ENCODE measurements at places on chromosomes 6 and 20.

DNA sequence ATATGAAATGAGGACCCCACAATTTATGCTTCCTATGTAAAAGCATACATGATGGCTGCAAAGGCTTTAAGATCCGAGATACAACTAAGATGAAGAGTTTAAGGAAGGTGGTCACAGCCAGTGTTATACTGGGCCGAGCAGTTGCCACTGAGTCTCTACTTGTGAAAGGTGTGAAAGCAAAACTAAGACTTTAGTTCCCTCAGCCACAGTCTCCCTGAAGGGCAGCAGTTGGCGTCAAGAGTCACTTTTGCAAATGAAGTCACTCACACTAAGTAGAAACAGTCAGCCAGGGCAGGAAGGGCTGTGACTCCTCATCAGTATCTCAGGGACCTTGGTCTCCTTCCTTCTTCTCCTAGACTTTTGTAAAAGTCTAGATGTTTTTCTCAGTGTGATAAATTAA is 191.6 kb upstream of the MCHR2 start:
- no peak for DNase-seq

DNA sequence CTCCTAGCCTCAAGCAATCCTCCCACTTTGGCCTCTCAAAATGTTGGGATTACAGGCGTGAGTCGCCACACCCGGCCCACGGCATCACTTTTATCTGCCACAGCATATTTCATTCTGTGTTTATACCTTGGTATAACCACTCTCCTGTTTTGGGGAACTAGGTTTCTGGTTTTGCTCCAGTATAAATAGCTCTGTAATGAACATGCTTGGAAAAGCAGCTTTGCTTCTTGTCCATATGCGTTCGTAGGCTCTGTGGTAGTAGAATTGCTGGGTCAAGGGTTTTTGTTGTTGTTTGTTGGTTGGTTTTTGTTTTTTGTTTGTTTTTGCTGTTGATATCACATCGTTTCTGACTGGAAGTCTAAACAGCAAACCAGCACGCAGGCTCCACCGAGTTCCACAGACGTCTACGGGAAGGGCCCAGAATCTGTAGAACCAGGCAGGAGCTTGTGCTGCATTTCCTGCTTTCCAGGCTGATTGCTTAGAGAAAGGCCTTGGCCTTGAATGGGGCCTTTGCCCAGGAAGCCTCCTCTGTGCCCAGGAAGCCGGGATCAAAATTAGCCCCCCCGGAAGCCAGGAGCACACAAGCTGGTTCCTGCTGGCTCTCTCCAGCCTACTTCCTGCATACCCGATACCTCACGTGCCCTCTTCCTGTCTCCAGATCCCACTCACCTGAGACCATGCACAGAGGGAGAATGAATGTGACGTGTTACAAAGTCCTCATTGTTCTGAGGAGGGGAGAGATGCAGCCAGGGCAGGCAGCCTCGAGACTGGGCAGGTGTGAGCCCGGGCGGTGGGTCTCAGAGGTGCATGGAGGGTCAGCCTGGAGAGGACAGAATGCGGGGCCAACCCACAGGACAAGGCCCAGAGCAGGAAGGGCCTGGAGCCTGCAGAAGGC is 34.7 kb downstream of the AAR2 start:
- no peak for DNase-seq

DNA sequence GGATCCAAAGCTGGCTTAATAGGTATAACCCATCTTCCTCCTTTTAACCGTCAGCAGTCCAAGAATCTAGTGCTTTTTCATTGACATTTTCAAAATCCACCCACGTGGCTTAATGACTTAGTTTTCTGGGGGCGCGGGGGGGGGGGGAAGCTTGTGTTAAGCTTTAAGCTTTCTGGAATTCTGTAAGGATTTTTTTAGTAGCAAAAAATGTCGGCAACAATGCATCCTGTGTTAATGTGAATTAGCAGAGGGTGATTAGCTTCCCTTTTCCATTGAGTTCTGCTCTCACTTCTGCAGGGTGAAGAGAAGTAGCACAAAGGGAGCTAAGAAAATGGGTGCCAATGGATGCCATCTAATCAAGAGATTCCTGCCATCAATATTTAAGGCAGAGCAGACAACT is 348.2 kb downstream of the SAMD5 start:
- DNase-seq = no peak

- no peak for DNase-seq
These were observed 148.5 kb upstream of the ATXN1 start for GRCh38 chr6:16909658-16910360.

DNA sequence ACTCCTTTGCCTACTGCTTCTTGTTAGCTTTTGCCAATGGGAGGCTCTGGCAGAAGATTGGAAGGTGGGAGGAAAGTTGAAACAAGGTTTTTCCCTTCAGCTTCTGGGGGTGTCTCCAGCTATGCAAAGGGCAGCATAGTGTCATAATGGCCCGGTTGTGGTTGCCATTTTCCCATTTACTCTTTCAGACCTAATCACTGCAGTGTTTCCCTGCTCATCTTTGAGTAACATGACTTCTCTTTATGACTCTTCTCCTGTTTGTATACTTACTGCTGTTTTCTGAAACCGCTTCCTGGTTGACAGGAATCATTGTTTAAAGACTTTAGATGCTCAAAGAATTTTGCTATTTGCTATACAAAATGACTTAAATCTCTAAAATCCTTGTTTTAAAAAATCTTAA is 19.9 kb downstream of the NRN1 start:
- DNase-seq = no peak

GRCh38 chr20:308427-309038 is 11.2 kb downstream of the ZCCHC3 start:
- no peak for DNase-seq

- DNase-seq = peak; percentile 33
These were observed 17.3 kb downstream of the GABRR2 start for GRCh38 chr6:89297695-89298351.

GRCh38 chr20:46523108-46523507 is 9.7 kb upstream of the ZNF334 start:
- no peak for DNase-seq

DNA sequence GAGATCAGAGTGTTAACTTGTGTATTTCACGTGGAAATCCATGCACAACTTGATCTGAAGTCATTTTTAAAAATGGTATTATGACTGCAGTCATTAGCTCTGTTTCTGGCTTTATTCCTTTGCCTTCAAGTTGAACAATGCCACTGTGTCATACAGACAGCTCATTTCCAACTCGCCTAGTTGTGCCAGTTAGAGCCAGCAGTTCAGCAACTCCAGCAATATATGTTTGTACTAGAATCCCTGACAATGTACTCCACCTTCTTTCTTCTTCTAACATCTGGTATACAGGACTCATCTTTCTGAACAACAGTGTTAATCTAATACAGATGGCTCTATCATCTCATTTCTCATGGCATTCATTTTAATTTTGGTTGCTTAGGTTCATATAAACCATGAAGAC is 418.3 kb upstream of the POU3F2 start:
- DNase-seq = no peak

GRCh38 chr6:145022199-145022796 is 713.0 kb downstream of the EPM2A start:
- DNase-seq = no peak

- DNase-seq = no peak
These were observed 9.1 kb downstream of the GRIK2 start for GRCh38 chr6:101402622-101403031.

DNA sequence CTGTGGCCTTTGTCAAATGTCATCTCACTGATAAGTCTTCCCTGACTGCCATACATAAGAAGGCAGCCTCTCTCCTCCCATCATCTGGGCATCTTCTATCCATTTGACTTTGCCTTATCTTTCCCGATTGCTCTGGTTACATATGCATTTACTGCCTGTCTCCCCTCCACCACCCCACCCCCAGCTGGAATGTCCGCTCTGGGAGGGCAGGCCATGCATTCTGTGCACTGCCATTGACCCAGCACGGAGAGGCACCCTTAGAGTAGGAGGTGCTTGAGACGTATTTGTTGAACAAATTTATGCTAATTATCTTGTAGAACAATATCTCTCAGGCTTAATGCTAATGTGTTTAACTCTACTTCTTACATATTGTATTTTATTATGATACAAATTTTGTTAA is 183.9 kb upstream of the HDAC2 start:
- DNase-seq = no peak

DNA sequence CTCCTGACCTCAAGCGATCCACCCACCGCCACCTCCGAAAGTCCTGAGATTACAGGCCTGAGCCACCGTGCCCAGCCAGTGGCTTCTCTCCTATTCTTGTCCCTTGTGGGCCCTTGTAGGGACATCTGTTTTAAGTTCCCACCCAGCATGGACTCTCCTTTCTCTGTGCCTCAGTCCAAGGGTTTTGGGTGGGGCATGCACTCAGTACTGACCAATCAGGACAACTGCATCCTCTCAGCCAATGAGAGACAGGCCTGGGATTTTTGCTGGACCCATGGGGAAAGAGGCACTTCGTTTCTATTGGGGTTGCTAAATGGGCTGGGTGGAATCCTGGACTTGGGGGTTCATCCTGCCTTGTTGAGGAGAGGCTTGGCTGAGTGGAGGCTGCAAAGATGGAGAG is 34.4 kb downstream of the SNAI1 start:
- DNase-seq = no peak

DNA sequence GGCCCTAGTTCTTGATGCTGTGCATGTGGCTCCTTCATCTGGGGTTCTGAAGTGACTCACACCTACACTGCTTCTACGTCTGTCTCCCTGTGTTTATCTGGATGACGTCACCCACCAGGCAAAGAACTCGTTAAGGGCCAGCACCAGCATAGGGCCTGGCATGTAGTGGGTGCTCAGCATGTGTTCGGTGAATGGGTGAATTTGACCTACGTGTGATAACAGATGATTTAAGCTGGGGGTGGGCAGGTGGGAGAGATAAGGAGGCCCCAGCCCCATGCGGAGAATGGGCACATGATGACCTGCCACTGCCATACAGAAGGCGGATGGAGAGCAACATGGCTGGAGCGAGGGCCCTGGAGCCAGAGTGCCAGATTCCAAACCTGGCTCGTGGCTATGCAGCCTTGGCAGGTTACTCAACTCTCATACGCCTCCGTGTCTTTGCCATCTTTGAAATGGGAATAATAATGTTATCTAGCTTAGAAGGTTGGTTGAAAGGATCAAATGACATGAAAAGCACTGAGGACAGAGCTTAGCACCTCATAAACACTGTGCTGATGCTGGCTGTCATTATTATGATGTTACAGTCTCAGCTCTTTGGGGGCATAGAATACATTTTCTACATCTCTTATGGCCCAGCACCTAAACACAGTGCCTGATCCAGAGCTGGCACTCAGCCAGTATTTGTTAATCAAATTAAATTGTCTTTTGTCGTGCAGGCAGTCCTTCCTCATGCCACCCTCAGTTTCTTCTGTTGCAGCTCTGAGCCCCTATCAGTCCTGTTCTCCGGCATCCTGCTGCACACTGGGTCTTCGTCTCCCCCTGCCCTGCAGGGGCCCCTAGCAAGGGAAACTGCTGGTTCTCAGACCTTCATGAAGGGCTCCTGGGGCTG is 39.6 kb downstream of the VEGFA start:
- no peak for DNase-seq

GRCh38 chr6:7725849-7726415 is at the start of gene BMP6:
Gene BMP6 (plus strand): TSS chr6:7726099. CDS start chr6:7726956, 857 bp downstream.
- DNase-seq = peak; percentile 85

DNA sequence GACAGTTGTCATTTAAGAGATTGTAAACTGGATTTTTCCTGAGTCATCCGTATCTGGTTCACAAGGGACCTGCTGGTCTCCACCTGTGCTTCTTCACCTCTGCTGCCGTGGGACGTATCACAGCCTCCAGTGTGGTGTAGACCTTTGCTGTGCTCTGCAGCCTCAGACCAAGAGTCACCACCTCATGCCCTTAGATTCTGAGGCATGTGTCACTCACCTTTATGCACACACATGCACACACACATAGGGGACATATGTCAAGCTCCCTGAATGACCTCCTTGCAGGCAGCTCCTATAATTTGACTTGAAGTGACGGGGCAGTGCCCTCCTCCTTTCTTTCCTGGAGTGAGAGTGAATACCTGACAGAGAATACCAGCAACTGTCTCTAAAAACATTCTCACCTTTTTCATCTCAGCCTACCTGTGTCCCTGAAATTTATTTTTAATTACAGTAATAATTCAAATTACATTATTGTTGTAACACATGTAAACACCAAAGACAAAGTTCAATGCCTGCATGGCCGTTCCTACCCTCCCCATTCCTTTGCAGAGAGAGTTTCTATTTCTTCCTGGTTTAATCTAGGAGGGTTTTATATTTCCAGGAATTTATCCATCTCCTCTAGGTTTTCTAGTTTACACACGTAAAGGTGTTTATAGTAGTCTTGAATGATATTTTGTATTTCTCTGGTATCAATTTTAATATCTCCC is 3.5 kb downstream of the SLC17A4 start:
- no peak for DNase-seq

- DNase-seq = no peak
These were observed 3.0 kb upstream of the TGM2 start for GRCh38 chr20:38167851-38168760.

DNA sequence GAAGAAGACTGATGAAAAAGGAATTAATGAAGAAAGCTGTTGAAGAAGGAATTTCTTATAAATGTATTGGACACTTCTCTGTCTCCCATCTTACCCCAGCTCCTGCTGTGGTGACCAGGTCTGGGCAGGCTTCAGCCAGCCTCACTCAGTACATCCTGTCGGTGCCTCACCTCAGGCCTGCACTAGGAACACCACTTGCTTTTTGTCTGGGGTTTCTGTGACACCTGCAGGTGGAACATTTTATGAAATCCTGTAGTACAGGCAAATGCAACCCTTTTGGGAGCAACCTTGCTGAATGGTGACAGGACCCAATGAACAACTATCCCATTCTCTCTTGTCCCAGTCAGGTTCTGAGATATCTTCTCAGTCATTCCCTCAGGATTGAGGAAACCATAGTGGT is 129.7 kb downstream of the PRDM13 start:
- DNase-seq = no peak

GRCh38 chr6:150600301-150601017 is 774 bp downstream of the PLEKHG1 start:
- DNase-seq = peak; percentile 57

- no peak for DNase-seq
These were observed 178.7 kb downstream of the DTNBP1 start for GRCh38 chr6:15484140-15484539.

DNA sequence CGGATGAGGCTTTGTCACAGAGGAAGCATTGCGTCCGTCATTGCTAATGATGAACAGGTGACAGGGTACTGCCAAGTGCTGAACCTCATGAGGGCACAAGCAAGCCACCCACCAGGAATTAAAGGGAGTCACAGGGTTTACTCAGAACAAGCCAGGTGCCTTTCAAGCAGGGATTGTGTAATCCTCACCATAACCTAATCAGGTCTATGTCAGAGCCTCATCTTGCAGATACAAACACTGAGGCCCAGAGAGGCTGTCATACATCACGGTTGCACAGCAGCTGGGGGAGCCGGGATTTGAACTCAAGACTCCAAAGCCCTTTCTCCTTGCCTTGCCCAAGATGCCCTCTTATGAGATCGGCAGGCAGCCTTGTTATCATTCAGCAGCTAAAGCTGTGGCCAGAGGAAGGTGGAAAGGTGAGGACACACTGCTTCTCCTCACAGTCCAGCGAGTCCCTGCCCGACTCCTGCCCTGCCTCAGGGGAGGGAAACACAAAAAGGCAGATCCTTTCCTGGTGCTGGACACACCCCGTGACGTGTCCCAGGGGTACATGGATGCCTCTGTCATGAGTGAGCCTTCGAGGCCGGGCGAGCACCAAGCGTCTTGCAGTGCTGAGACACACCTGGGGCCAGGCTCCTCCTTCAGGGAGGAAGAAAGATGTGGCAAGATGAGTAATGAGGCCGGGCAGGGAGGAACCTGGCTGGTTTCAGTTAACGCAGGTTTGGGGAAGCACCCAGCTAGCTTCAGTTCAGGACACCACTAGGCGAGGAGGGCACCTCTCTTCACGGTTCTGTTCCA is 214.9 kb downstream of the LY86 start:
- peak; percentile 28 for DNase-seq

All from prostate gland (tissue), 2 donors.